ENCODE measurements at places on chromosomes 13 and 19. TPM values are rescaled to one million over a fixed set of nuclear protein-coding genes. Genes with fewer than 3 reads are reported as not detected.
A peak's percentile ranks its signal among the peaks of the same experiment; 100 is the strongest.

- peak; percentile 84 for DNase-seq
Measured at GRCh38 chr19:29662604-29663404, 2.5 kb upstream of the PLEKHF1 start.

Gene THSD1
- total RNA-seq, result 6.4 TPM

DNA sequence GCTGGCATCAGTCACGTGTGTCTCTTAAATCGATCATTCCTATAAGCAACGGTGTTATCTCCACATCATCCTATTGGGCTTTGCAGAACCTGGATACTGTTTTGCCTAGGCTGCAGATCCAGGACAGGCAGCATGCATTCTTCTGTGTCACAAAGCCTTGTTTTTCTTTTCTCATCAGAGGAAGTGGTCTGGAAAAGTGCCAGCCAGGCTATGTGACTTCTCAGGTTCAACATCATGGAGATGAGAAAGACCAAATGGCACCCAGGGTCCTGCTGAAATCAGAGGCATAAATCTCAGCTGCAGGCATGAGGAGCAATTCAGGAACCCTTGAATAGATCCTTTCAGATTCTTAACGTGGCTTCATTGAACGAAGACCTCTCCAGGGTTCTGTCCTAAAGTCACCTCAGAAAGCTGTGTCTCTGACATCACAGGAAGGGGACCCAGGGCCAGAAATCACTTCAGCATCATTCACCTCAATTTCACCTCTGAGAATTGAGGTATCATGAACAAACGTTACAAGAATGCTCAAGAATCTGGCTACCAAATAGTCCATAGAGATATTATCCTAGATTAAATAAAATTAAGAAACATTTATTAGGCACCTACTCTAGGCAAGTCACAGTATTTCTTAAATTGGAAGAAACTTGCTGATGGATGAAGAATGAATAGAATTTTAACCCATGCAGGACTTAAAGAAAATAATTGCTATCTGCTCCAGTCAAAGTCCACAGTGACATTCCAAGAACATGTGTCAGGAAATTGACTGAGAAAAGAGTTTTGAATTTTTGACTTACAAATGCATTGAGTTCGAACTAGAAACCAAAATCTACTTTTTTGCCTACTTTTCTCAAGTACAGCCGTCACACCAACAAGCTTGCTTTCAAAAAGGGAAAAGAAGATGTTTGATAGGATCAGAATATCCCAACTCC, 124.1 kb downstream of the COG6 start:
- no peak for DNase-seq

DNA sequence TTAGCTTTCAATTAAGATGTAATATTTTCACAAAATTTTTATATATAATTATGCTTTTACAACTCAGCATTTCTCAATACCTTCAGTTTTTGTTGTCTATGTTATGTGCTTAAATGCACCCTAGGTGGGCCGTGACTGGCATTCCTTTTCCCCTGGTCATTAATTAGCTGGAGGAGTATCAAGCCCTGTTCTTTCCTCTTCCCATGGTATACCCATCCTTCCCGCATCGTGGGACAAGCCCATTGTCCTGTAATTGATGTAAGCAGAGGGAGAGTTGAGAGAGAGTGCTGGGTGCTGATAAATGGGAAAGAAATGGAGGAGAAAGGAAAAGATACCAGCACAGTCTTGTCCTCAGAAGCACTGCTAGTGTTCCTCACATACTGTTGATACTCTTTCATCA, 591.7 kb downstream of the GPC6 start:
- no peak for DNase-seq

GRCh38 chr19:18437491-18438330, at the start of gene ISYNA1:
Gene ISYNA1 (minus strand): TSS chr19:18438133. CDS start chr19:18437979, 154 bp downstream.
- DNase-seq, result peak; percentile 77

DNA sequence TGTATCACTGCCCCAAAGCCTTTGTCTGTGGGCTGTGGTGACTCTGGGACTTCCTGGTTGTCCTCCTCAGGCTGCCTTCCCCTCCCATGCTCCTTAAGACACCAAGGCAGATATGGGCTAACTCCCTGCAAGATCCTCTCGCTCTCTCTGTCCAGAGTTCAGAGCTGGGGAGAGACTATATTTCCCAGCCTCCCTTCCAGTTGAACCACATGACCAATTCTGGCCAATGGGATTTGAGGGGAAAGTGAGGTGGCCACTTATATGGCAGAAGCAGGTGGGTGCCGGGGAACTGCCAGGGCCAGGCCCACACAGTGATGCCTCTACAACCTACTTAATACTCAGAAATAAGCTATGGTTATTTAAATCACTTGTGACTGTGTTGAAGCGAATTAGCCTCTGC, 16.2 kb upstream of the ANGPTL8 start:
- no peak for DNase-seq

Gene ACER1
- not detected for total RNA-seq

- DNase-seq, result no peak
Measured at GRCh38 chr13:53311561-53311960, 282.9 kb downstream of the OLFM4 start.

- DNase-seq, result no peak
Measured at GRCh38 chr13:23561261-23561660, 9.0 kb upstream of the TNFRSF19 start.

- no peak for DNase-seq
Measured at GRCh38 chr13:77489566-77490337, 45.8 kb upstream of the SCEL start.

- no peak for DNase-seq
Measured at GRCh38 chr13:73072239-73072900, 13.6 kb downstream of the KLF5 start.

Gene ZNF625
- 4.2 TPM for total RNA-seq

Gene TINCR
- total RNA-seq, result 0.15 TPM

DNA sequence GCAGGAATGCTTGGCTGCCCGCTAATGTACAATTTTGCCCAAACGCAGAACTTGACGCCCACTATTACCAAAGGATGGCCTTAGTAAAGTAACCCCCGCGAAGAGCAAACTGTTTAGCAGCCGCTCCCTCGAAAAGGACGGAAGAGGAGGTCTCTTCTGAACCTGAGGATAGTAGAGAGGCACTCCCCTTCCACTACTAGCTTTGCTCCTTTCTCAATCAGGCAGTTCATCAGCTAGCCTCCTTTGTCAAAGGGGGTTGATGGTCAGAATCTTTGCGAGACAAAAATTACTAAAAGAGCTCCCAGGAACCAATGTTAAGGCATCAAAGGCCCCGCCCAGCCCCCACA, 534 bp downstream of the CAB39L start:
- no peak for DNase-seq

DNA sequence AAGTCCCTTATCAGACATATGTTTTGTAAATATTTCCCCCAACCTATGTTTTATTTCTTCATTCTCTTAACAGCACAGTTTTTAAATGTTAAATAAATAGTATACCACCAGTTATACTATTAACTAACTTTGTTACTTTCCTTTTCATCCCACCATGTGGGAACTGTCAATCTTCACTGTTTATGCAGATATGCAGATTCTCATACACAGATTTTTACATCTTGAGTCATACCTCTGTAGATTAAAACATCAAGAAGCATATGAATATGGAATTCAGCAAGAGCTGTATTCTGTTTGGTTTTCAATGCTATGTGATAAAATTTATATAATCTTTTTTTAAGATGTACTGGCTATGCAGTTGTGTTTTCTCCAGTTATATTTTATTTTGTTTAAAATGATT, 566.3 kb downstream of the LIG4 start:
- no peak for DNase-seq

DNA sequence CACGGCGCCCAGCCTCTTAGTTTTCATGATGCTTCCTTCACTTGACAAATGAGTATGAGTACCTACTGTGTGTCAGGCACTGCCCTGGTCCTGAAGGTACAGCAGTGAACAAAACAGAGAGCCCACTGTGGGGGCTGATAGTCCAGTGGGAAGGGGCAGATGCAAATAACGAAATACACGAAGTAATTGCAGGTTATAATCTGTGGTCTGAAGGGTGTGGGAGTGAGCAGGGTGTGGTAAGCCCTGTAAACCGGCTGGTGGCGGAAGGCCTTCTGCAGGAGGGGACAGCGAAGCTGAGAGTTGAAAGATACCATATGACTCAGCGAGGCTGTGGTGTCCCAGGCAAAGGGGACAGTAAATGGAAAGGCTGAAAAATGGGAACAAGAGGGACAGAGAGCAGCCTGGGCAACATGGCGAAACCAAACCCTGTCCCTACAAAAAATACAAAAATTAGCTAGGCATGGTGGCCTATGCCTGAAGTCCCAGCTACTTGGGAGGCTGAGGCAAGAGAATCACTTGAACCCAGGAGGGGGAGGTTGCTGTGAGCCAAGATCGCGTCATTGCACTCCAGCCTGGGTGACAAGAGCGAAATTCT, 60.5 kb downstream of the MAP4K1 start:
- no peak for DNase-seq

GRCh38 chr13:47409778-47410177, 512.9 kb upstream of the HTR2A start:
- no peak for DNase-seq

DNA sequence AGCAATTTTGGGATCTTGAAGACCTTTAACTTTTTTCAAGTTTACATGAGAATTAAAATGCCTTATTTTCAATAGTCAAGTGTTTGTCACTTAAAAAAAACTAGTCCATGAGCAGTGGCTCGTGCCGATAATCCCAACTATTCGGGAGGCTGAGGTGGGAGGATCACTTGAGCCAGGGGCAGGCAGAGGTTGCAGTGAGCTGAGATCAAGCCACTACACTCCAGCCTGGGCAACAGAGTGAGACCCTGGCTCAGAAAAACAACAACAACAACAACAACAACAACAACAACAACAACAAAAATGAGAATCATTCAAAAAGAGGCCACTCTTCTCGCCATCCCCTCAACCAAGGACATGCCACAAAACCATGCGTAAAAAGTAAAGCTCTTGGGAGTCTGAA, 5.7 kb downstream of the FOXO1 start:
- DNase-seq, result no peak

Gene FFAR1
- total RNA-seq, result not detected

Gene RETN
- 1.4 TPM for total RNA-seq

Gene APOE
- 67.4 TPM for total RNA-seq

Gene LIM2
- total RNA-seq, result not detected

- no peak for DNase-seq
Measured at GRCh38 chr13:91145571-91146205, 201.8 kb upstream of the MIR17HG start.

DNA sequence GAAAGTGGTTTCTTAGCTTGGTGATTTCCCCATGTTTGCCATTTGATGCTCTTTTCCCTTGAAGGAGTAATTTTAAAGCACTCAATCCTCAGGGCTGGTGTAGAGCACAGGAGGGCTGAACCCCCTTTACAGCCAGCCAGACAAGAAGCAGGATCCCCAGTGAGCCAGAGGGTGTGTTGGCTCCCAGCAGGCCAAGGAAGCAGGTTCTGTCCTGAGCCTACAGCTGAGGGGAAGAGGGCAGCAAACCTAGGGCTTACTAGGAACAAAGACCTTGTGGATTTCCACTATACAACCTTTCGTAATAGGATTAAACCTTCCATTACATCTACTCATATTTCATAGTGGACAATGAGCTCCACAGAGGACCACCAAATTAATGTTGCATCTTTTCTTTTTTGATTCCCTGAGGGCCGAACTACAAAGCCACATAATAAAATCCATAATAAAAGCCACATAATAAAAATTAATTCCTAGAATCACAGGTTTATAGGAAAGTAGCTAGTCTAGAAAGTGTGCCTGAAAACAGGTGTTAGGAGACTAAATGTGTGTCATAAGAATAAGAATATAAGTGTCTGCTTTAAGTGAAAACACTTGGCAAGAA, 300.2 kb downstream of the DCLK1 start:
- no peak for DNase-seq
